Head of caudate nucleus (tissue), 42 donors: ENCODE measurements at places on chromosomes 12 and 14.

DNA sequence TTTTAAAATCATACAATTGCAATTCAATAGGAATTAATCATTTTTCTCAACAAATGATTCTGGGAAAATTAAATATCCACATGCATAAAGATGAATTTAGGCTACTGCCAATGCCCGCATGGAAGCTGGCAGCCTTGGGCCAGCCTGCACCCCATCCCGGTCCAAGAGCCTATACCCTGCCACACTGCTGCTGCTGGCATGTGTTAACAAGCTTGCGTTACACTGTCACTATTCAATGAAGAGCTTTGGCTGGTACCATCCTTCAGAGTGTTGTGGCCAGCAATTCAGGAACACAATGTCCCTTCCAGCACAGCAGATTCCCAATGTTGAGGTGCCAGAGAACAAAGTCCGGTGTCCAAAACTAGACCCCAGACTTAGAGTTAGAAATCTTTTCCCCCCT lies 13.6 kb upstream of the TAS2R14 start:
- DNase-seq = peak; percentile 32

DNA sequence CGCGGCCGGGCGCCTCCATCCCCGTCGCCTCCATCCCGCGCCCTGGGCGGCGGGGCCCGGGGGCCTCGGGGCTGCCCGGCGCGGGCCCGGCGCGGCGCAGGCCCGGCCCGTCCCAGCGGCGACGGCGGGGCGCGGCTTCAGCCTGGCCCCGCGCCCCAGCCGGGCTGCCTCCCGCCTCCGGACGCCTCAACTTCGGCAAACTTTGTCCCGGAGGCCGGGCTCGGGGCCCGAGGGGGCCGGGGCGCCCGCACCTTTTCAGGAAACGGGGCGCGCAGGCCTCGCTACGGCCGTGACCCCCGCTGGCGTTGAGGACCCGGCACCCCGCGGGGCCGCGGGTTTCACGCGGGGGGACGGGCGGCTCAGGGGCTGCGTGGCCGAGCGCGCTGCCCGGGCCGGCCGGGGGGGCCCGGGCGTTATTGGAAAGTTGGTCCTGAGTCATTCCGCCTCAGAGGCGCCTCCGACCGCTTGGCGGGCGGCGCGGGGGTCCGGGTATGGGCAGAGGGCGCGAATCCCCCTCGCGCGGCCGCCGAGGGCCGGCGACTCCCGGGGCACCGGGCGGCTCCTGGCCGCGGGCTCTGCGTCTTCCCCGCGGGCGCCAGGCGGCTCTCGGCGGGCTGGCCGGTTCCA lies 575 bp downstream of the TRAF3 start:
- DNase-seq = no peak

DNA sequence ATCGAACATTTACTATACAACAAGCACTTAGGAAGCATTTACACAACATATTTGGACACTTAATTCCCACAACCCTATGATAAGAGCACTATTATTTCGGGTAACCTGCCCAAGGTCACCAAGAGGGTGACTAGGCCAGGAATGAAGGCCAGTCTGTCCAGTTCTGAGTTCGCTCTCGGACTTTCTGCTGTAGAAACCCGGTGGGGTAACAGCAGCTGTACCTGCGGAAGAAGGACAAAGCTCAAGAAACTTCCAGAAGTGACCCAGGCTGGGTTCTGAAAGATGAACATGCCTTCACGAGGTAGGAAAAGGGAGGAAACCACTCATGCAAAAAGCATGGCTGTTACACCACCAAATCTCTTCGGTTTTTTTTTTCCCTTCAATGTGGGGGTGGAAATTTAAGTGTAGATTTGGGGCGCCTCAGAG lies 10.8 kb downstream of the PLA2G1B start:
- DNase-seq = no peak

GRCh38 chr12:68614105-68614679 lies 3.5 kb downstream of the RAP1B start:
- DNase-seq = no peak

- DNase-seq = no peak
These were observed 3.2 kb downstream of the PLXNC1 start for GRCh38 chr12:94151582-94151981.

DNA sequence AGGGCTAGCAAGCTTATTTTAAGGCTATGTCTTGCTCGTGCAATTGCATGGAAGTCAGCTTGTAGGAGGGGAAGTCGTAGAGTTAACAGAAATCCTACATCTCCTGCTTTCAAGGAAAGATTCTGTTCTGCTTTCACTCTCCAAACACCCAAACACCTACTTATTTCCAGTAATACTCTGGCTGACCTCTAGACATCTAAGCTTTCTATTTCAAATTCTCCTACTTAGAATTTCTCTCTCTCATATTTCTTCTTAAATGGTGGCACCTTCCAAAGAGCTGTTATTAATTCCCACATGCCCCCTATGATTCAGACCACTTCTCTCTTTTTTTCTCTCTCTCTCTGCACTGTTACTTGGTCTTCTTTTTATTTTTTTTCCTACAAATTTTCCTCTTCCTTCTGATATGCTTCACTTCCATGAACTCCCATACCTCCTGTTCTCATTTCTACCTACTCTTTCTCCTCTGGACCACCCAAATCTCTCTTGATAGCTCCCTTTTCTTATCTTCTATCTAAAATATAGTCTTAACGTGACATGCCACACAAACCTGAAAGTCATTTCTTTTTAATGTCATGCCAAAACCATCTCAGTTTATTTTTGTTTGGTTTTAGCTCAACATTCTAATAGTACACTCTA lies 90.8 kb downstream of the RPS6KA5 start:
- DNase-seq = no peak

DNA sequence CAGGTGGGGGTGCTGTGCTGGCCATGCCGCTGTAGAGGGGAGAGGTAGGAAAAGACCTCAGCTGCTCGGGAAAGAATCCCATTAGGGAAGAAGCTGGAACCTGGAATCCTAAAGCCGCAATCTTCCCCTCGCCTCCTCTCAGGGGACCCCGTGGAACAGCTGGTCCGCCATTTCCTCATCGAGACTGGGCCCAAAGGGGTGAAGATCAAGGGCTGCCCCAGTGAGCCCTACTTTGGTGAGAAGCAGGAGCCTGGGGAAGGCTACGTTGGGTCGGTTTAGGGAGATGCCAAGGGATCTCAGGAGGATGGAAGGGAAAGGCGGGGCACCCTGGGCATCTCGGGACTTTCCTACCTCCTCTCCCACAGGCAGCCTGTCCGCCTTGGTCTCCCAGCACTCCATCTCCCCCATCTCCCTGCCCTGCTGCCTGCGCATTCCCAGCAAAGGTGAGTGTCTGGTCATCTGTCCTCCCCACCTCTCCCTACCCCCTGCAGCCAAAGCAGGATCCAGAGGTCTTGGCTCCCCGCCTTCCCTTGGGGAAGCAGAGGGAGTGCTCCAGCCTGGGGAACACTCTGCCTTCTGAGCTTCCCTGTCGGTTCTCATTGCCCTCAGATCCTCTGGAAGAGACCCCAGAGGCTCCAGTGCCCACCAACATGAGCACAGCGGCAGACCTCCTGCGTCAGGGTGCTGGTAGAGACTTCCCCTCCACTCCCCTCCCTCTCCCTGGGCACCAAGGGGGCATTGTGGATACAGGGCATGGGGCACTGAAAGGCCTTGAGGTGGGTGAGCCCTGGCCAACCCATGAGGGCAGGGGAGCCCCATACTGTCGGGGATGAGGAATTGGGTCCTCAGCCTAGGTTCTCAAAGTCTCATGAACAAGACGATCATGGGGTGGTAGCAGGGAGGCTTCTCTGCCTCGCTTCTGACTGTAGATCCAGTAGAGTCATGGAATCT lies 12.4 kb downstream of the TNS2 start:
- DNase-seq = peak; percentile 10

DNA sequence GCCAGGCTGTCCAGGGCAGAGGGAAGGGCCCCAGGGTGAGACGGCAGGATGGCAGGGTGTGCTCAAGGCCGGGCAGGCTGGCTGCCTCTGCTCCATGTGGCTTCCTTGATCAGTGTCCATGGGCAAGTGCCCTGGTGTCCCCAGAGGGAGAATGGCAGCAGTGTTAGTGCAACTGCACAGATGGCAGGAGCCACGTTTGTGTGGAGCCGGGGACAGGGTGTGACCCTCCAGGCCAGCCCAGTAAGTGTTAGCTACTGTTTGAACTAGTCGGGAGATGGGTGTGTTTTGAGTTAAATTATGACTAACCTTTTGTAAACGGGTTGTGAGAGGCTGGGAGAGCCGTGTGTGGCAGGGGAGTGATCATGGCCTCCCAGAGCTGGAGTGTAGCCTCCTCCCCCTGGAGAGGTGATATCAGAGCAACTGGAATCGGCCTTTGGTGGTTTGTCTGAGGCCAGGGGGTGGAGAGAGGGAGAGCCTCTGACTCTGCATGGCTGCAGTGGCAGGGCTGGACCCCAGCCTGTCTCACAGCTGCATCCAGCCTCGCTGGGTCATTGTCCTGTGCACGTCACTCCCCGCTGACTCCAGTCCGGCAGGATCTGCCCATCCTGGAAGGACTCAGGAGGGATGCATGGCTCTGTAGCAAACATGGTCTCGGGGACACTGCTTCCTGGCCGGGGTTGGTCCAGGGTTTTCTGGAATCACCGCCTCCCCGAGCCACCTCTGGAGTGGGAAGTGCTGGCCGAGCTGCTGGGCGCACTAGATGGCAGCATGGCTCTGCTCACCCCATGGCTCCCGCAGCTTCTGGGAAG lies 27.8 kb downstream of the AACS start:
- peak; percentile 55 for DNase-seq

DNA sequence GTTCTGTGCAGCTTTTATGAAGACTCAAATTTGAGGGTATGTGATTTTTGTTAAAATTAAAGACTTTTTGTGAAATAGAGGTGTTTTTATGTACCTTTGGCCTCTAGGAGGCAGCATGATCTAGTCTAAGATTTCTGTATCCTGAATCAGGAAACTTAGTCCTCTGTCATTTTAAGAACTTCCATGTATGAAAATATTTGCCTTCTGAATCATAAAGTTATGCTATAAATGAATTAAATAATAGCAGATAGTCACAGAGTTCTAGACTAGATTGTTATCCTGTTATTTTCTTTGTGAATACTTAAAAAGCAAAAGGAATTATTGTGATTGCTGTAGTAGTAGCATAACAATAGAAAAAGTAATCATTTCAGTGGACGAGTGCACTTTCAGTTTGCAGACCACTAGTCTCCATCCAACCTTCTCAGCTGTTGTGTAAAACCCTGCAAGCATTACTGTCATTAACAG lies 56.3 kb downstream of the FGD4 start:
- DNase-seq = no peak

DNA sequence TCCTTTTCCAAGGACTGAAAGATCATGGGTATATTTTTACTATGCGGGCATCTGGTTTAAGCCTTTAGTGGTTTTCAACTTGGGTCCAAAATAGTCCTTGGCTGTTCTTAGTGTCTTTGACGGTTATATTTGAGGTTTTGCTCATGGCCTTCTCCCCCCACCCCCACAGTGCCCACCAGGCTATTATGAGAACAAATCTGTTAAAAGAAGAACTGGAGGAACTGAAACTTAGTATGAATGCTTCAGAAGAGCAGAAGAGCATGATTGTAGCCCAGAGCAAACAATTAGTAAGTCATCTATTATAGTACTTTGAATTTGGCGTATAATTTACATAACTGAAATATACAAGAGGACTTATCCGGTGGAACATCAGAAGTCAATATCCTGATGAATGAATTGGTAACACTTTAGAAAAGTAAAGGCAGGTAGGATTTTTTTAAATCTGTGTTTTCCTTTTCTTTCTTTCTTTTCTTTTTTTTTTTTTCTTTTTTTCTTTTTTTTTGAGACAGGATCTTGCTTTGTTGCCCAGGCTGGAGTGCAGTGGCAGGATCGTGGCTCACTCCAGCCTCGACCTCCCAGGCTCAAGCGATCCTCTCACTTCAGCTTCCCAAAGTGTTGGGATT lies 71.8 kb upstream of the BCAT1 start:
- DNase-seq = no peak

GRCh38 chr12:75892731-75893408 lies 138.7 kb downstream of the PHLDA1 start:
- DNase-seq = no peak
